Caki2 (cell line): ENCODE measurements at places on chromosomes 6 and 20. TPM values are rescaled to one million over a fixed set of nuclear protein-coding genes. Genes with fewer than 3 reads are reported as not detected.
A peak's percentile ranks its signal among the peaks of the same experiment; 100 is the strongest.

Gene OTOR
- total RNA-seq: not detected in 2 replicates

Gene C6orf15
- not detected in 2 replicates for total RNA-seq

GRCh38 chr6:111601886-111602285 is 3.8 kb downstream of the TRAF3IP2 start:
- peak; percentile 28 for DNase-seq

DNA sequence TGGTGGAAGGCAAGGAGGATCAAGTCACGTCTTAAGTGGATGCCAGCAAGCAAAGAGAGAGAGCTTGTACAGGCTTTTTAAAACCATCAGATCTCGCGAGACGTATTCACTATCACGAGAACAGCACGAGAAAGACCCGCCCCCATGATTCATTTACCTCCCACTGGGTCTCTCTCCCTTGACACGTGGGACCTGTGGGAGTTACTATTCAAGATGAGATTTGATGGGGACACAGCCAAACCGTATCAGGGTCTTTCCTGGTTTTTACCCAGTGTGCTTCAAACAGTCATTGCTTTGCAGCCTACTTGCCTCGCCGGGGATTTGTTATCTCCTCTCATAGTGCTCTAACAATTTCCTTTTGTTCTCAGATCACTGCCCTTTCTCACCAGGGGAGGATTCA is 108.2 kb downstream of the UST start:
- DNase-seq: no peak

GRCh38 chr20:18567739-18568091 is 483 bp downstream of the SMIM26 start:
- DNase-seq: no peak

DNA sequence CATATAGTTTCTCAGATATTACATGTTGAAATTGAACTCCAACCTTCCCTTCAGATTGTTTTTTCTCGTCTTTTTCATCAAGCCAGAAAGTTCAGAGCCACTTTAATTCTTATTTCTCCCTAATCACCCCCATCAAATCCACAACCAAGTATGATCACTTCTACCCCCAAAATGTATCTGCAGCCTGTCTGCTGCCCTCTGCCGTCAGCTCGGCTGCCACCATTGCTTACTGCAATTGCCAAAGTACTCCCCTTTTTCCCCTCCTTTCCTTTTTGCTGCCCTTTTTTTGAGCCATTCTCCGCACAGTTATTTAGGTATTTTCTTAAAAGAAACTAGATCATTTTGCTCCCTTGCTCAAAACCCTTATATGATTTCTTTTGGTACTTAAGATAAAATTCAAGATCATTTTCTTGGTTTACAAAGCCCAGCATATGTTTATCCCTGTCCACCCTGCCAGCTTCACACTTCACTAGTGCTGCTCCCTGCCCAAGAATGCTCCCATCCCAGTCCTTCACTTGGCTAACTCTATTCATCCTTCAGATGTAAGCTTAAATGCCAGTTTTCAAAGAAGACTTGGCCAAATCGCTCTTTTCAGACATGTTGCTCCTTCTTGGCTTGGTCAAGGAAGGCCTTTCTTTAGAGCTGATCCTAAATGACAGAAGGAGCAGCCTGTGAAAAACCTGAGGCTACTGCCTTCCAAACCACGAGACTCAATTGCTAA is 63.7 kb downstream of the SH3BGRL2 start:
- DNase-seq: no peak
